Thoracic aorta (tissue), 2 donors: ENCODE measurements at places on chromosomes 6 and 20. TPM values are rescaled to one million over a fixed set of nuclear protein-coding genes. Genes with fewer than 3 reads are reported as not detected.

DNA sequence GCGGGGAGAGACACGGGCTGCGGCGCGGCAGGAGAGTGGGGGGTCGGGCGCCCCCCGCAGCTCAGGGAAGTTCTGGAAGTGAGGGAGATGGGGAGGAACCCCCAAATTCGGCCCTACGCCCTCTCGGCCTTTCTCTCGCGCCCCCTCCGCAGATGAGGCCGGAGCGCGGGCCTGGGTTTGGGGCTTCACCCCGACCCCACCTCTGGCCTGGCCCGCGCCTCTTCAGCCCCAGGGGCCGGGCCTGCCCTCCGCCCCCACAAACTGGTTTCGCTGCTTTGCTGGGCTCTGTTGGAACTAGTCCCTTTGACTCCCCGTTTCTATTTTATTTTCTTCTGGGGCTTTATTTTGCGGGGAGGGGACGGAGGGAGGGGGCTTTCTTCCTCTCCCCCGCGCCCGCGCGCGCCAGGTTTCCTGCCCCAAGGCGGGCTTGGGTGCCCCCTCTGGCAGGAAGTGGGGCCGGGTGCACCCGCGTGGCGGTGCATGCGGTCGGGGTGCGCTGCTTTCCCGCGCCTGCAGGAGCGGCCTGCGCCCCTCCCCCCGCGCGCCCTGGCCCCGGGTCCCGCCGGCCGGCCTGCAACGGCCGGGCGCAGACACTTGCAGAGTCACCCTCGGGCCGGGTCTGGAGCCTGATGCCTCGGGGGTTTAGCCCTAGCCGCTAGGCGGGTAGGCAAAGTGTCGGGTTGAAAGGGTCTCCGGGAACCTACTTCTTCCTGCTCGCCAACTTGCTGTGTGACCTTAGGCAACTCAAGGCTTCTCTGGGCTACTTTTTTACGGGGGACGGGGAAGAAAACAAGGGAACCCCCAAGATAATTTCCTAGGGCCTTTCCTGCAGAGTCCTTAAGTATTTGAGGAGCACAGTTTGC is 1.3 kb downstream of the HMGA1 start:
- no peak for DNase-seq

- DNase-seq: no peak
These were observed 10.7 kb downstream of the ZBTB24 start for GRCh38 chr6:109472132-109472995.

GRCh38 chr6:150865043-150865405 is 478 bp upstream of the MTHFD1L start:
- DNase-seq: no peak

DNA sequence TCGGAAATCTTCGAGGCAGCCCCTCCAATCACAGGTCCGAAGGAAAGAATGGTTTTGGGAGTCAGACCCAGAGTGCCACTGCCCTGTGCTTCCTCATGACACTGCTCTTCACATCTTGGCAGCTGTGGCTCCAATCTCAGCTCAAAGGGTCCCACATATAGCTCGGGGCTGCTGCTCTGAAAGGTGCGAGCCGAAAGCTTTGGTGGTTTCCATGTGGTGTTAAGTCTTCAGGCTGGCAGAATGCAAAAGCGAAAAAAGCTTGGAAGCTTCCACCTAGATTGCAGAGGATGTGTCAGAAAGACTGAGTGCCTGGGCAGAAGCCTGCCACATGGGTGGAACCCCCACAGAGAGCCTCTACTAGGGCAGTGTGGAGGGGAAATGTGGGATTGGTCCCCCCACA is 314.3 kb upstream of the CHD6 start:
- DNase-seq: no peak

BPI gene
- total RNA-seq: 0.35 TPM

DNA sequence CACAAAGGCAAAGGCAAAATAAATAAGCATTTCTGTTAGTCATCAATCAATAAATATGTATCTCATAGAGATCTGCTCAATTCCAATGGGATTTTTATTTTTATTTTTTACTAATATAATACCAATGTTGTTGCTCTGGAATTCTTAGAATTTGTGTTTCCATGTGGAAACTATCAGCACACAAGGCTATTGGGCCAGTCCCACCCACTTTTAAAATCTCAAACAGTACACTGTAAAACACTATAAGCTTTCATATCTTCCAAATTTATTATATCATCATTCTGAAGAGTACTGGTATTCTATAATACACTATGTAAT is 563.8 kb upstream of the MARCKS start:
- DNase-seq: no peak

- DNase-seq: no peak
These were observed 16.2 kb downstream of the HLA-DPB1 start for GRCh38 chr6:33091957-33092356.

FILIP1 gene
- total RNA-seq: 43.8 TPM

DNA sequence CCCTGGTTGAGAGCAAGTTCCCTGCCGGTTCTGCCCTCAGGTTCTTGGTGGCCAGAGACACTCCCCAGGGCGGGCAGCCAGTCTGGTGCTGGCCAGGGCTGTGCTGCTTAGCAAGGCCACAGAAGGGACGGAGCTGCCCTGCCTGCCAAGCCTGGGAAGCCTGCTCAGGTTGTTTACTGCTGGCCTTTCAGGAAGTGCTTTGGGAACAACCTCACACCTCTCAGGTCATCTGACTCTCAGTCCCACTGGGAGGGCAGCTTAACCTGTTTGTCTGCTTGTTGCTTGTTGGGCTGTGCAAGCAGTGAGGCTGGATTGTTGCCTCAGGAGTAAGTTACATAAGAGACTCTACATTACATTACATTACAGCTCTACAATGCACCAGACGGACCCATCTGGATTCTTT is 75.8 kb upstream of the AFDN start:
- DNase-seq: no peak

- DNase-seq: no peak
These were observed 77.1 kb downstream of the SH3BGRL2 start for GRCh38 chr6:79708095-79708791.

DNA sequence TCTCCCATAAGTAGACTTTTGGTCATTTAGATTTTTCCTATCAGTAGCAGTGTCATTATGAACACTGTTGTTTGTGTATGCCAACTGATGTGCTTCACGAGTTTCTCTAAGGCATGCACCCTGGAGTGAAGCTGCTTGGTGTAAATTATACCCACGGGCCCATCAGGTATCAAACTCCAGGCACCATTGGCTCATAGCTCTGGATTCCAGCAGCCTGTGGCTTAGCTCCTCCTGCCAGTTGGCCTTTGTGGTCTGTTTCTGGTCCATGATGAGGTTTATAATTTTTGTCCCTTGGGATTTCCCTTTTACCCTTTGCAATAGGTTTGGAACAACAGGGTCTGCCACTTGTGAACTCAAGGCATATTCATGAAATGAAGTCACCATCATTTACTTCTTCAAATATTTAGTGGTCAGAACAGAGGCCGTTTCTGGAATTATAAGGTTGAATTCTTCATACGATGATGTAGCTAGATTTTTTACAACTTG is 350.5 kb downstream of the PRL start:
- DNase-seq: no peak

DNA sequence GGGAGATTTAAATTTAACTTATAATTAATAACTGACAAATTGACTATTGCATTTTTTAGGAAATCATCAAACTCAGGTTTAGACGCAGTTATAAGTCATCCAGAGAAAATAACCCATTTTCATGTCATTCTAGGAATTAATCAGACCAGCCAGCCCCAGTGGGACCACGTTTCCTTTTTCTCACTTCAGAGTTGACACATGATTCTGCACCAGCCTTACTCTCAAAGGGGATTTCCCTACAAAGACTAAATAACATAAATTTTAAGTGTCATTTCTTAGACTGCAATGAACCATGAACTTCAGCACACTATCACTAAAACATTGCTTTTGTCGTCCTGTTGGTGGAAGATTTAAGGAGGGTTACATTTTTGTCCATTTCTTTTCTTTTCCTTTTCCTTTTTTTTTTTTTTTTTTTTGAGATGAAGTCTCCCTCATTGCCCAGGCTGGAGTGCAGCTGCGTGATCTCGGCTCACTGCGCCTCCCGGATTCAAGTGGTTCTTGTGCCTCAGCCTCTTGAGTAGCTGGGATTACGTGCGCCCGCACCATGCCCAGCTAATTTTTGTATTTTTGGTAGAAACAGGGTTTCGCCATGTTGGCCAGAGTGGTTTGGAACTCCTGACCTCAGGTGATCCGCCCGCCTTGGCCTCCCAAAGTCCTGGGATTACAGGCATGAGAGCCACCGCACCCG is 3.6 kb downstream of the IPCEF1 start:
- DNase-seq: no peak

SSTR4 gene
- total RNA-seq: not detected

- no peak for DNase-seq
These were observed 470.8 kb upstream of the ZNF337 start for GRCh38 chr20:26167499-26167898.

GRCh38 chr6:113288409-113288808 is 568.7 kb upstream of the MARCKS start:
- DNase-seq: no peak
